ENCODE measurements at places on chromosomes 7 and 10. TPM values are rescaled to one million over a fixed set of nuclear protein-coding genes. Genes with fewer than 3 reads are reported as not detected.

Gene CYP51A1
- total RNA-seq = 121 TPM

Gene AKR1C2
- total RNA-seq = 3.5 TPM

DNA sequence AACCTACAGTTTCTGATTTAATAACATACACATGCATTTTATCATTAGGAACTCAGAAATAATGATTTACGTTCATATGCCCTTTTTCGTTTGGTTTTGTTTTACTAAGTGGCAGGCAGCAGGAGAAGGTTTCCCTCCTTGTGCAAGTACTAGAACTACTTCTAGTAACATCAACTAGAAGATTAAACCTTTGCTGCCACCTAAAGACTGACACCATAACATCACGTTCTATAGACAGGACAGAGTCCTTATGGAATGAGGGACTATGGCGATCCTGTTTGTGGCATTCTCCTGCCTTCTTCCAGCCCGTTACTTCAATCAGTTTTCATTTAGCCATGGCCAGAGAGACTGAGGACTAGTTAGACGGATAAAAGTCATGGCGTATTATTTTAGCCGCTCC is 53.2 kb downstream of the GAD2 start:
- H3K27me3 ChIP-seq = no peaks in the 10 kb centered on the region
- H3K36me3 ChIP-seq = no peaks in the 10 kb centered on the region
- DNase-seq = no peak

- no peak for DNase-seq
- H3K4me1 ChIP-seq = peaks cover 5% of the 10 kb centered on the region
- H3K27me3 ChIP-seq = no peaks in the 10 kb centered on the region
- H3K27ac ChIP-seq = peak overlapping the region; percentile 43
Observed at GRCh38 chr10:44478876-44479705, 94.2 kb upstream of the CXCL12 start.

- H3K27me3 ChIP-seq = no peaks in the 10 kb centered on the region
- no peak for DNase-seq
- H3K27ac ChIP-seq = no peak overlapping the region
- no peaks in the 10 kb centered on the region for H3K4me1 ChIP-seq
- H3K4me3 ChIP-seq = no peak overlapping the region
Observed at GRCh38 chr7:37718585-37718984, 35.0 kb downstream of the GPR141 start.

All from uterus (tissue), 4 donors.